ENCODE measurements at places on chromosomes 12 and 14. TPM values are rescaled to one million over a fixed set of nuclear protein-coding genes. Genes with fewer than 3 reads are reported as not detected.
A peak's percentile ranks its signal among the peaks of the same experiment; 100 is the strongest.

DNA sequence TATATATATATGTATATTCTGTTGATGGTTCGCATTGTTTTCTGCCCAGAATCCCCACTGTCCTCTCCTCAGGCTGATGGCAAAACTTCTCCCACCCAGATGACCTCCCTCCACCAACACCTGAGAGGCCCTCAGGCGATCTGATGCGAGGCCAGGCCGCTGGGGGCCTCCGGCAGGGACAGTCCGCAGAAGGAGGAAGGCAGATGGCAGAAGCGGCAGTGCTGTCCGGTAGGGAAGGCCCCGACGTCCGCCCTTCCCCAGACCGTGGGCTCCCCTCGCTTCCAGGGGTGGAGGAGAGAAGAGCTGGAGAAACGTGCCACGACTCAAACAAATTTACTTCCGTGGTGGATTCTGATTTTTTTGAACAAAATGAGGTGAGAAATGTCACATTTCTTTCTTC is 178.3 kb upstream of the RGS6 start:
- no peak for DNase-seq

Gene IQSEC3
- total RNA-seq, result 7.3 TPM

Gene STON2
- not detected for total RNA-seq

Gene ADSS1
- total RNA-seq, result 2.8 TPM

GRCh38 chr12:51377099-51377984 is 13.9 kb downstream of the GALNT6 start:
- DNase-seq, result no peak

Gene ASCL1
- not detected for total RNA-seq

Gene GMFB
- total RNA-seq, result 31.3 TPM

DNA sequence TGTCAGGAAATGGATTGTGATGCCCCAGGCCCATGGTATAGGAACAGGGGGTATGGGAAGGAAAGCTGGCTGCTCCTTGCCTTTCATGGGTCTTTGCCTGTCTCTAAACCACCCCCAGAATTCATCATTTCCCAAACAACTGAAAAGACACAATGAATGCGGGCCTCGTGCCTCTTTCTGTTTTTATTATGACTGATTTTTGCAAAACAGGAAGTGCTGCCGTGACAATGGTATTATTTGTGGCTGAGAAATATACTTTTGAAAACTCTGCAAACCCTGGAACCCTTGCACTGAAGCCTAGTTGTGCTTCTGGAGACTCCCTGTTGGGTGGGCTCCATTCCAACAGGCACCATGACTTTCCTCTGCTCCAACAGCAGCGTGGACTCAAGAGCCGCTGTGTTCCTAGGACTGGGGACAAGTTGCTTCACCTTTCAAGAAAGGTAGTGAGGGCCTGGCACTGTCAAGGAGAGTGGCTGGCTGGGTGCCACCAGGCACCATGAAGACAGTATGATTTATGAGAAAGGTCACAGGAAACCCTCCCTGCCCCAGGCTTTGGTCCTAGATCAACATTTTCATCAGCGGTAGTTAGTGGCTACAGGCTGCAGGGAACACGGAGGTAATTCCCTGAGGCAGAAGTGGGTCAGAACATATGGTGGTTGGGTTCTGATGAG is 4.8 kb upstream of the DGLUCY start:
- DNase-seq, result peak; percentile 44

DNA sequence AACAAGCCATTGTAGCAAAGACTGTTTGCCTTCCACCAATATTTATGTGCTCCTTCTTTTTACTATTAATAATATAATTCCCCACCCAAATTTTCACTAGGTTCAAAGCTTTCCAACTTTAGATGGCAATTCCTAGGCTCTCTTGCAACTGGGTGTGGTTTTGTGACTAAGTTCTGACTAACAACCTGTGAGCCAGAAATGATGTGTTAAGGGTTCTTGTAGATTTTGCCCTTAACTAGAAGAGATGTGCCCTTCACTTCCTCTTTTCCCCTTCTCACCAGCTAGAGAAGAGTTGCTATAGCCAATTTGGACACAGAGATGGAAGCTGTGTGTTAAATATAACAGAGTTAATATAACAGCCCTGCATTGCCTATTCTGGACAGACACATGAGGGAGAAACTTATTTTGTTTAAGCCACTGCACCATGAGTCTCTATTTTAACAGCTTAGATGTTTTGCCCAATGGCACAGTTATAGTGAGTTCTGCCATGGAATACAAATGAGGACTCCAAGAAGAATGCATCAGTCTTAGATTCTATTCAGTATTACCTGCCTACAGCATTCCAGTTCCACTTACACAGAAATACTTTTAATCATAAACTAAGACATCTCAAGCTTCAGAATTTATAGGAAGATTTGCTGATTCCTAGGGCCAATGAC is 216.2 kb downstream of the DUSP6 start:
- no peak for DNase-seq

DNA sequence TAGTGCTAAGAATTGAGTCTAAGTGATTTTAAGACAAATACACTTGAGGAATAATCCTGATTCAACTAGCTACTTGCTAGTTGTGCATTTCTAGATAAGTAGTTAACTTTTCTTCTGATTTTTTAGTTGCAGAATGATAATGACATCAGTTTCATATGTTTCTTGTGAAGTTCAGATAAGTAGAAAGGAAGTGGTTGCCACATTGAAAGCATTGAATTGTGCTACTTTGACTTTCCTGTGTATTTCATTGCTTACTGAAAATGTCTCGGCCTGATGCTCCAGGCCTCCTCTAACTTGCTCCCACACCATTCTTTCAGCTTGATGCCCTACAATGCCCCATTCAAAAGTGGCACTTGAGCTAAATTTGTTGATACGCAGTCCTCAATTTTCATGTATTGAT is 980.0 kb downstream of the TMTC2 start:
- DNase-seq, result no peak

- DNase-seq, result no peak
Observed at GRCh38 chr12:86513226-86513625, 257.0 kb upstream of the MGAT4C start.

Gene GPR132
- 46.6 TPM for total RNA-seq

DNA sequence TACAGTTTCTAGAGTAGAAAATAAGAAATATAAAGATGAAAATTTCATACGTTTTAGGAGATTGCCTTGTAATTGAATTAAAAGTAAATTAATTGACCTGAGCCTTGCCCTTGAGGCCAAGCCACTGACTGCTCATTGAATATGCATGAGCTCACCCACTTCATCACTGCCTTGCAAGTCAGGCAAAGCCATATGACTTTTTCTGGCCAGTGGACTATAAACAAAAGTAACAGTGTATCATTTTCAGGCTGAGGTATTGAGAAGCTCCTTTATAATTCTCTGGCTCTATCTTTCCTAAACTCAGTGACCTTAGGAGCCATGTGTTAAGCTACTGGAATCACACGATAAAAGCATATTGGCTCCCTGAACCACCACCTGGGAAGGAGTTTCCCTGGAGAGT is 369.3 kb downstream of the NUAK1 start:
- no peak for DNase-seq

- no peak for DNase-seq
Observed at GRCh38 chr12:82176761-82177490, 181.3 kb downstream of the CCDC59 start.

- no peak for DNase-seq
Observed at GRCh38 chr12:11162502-11162901, 8.5 kb upstream of the SMIM10L1 start.

- no peak for DNase-seq
Observed at GRCh38 chr12:63968673-63969072, 124.2 kb downstream of the SRGAP1 start.

Gene C1S
- 1.3 TPM for total RNA-seq

DNA sequence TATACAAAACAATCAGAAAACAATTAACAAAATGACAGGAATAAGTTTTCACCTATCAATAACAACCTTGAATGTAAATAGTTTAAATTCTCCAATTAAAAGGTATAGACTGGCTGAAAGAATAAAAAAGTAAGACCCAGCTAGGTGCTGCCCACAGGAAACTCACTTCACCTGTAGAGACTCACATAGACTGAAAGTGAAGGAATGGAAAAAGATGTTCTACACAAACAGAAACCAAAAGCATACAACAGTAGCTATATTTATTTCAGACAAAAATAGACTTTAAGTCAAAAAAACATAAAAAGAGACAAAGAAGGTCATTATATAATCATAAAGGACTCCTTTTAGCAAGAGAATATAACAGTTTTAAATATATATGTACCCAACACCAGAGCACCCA is 152.4 kb upstream of the PWP1 start:
- DNase-seq, result no peak

GRCh38 chr14:23883684-23884540 is 69.7 kb upstream of the DHRS4 start:
- DNase-seq, result no peak

Gene SETD1B
- total RNA-seq, result 45.0 TPM

DNA sequence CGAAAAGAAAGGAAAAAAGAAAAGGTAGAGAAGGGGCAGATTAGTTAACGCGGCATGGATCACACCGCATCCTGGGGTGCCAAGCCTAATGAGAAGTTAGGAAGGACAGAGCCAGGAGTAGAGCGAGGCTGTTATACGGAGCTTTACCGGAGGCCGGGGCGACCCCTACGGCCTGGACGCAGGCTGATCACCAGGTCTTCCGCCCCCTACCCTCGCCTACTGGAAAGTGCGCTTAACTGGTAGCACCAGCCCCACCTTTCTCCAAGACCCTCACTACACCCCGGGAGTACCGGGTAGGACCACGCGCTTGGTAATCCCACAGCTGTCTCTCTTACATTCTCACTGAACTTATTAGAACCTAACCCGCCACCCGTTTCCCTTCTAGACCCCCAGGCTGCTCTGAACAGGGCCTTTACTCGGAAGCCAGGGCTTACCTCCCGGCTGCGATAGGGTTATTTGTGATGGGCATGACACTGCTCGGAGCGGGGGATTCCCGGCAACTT is 33.8 kb downstream of the WBP11 start:
- no peak for DNase-seq

DNA sequence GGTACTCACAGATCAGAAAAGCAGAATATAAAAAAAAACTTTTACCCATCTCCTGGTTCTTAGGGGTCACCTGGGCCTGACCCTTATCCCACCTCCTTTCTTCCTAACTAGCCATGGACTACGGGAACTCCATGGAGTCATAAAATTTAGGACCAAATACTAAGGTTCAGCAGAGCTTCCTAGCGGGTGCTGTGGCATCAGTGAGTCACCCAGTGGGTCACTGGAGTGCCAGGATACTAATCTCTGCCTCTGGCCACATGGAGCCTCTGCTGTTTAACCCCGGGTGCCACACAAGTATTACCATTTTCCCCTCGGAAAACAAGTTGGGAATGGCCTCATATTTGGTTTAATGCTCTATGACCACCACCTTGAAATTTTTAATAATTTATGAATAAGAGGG is 6.9 kb downstream of the ZBTB39 start:
- no peak for DNase-seq

GRCh38 chr14:103671911-103672310 is 42.9 kb downstream of the KLC1 start:
- DNase-seq, result no peak

DNA sequence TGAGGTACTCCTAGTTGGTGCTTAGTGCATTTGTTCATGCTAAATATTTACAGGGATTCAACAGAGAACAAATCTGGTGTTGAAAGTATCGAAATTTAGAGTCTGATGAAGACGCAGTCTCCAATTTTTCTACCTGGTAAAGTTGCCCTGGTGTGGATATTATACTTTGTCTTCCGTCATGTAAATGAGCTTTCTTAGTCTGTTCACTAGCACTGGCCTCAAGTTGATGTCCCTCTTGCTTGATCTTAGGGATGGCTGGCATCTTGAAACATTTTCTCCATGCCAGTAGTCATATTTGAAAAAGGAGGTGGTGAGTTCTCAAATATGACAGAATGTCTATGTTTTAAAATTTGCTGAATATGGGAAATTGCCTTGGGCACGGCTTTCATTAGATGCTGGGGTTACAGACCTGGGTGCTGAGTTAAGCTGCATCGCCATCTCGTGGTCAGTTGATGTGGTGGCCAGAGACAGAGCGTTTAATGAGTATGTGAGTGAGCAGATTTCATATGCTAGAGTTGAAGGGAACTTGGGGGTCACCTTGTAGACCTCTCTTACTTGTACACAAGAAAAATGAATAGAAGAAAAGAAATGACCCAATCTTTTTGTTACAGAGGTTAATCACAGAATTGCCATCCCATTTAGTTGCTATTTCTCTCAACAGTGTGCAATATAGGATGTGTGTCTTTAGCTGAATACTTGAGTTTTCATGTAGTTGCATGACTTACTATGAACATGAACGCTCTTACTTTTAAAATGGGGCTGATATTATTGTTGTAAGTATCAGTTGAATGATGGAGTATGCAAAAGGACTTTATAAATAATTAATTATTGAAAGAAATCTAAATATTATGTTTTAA is 172.8 kb upstream of the DCN start:
- peak; percentile 38 for DNase-seq

DNA sequence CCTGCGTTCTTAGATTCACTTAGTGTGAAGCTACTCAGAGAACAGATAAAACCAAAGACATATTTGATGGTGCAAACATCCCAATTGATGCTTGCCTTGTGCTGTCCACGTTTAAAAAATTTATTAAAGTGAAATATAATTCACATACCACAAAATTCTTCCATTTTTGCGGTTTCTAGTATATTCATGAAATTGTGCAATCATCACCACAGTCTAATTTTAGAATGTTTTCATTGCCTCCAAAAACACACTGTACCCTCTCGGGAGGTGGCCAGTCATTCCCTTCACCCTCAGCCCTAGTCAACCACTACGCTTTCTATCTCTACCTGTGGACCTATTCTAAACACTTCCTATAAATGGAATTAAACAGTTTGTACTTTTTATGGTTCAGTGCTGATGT is 1109.2 kb downstream of the FLRT2 start:
- DNase-seq, result no peak

GRCh38 chr12:2893007-2893406 is 2.3 kb downstream of the TULP3 start:
- no peak for DNase-seq

Gene POTEG
- not detected for total RNA-seq

Gene TMEM179
- not detected for total RNA-seq

Gene RNF212B
- total RNA-seq, result not detected

GRCh38 chr14:31968956-31969698 is 108.0 kb upstream of the ARHGAP5 start:
- no peak for DNase-seq

Gene CMA1
- 0.51 TPM for total RNA-seq

GRCh38 chr12:65715961-65716360 is 108.3 kb upstream of the HMGA2 start:
- no peak for DNase-seq

Gene SRGAP1
- 0.03 TPM for total RNA-seq

DNA sequence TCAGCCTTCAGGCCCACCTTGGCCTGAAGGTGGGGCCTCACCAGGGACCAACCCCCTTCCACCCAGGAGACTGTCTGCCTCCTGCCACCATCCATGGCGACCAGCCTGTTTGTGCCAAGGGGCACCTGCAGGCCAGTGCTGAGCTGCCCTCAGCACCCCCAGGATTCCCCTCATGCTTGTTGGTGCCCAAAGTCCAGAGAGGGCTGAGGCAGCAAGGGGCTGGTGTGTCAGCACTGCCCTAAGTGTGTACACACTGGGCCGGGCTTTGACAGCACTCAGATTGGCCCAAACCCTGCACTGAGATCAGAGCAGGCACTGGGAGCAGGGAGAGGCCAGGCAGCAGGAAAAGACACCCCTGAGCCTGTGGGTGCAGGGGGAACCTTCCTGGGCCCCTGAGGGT is 18.6 kb downstream of the SYNJ2BP start:
- no peak for DNase-seq

Gene C12orf54
- not detected for total RNA-seq
